ENCODE measurements at places on chromosomes 12 and 14. TPM values are rescaled to one million over a fixed set of nuclear protein-coding genes. Genes with fewer than 3 reads are reported as not detected.

DNA sequence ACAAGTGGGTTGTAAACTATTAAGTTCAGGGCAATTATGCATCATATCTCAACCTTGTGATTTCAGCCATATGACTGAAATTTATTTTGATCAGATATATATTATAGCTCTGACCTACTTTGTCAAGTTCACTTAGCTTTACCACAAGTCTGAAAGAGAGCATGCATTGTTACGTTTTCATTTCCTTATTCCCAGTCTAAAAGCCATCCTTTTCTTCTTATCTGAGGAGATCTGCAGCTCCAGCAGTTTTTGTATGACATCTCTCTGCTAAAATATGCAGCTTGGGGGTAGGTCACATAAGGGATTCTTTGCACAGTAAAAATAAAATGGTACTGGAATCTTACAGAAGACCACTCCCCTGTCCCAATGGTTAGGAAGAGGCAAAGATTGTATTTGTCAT lies 1682.8 kb upstream of the FLRT2 start:
- H3K4me1 ChIP-seq, result no peaks in the 10 kb centered on the region
- H3K36me3 ChIP-seq, result no peaks in the 10 kb centered on the region
- DNase-seq, result no peak

DNA sequence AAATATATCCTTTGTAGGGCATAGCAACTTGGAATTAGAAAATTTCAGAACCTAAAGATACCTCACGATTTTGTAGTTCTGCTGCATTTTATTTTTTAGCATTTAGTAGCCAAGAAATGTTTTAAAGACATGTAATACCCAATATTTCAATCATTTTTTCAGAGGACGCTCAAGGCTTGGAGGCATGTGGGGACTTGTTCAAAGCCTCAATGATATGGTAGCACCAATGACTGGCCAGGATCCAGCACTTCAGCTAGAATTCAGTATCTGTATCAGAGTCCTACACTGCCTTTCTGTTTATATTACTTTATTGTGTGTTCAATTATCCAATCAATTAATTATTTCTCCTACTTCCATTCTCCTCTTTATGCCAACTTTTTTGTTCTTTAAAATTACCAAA lies 154.8 kb upstream of the NEDD1 start:
- DNase-seq, result no peak
- no peaks in the 10 kb centered on the region for H3K4me1 ChIP-seq
- H3K27me3 ChIP-seq, result no peaks in the 10 kb centered on the region
- no peak overlapping the region for H3K27ac ChIP-seq
- no peak overlapping the region for H3K4me3 ChIP-seq
- no peaks in the 10 kb centered on the region for H3K36me3 ChIP-seq

GRCh38 chr12:75239987-75240386 lies 30.3 kb upstream of the KCNC2 start:
- no peaks in the 10 kb centered on the region for H3K36me3 ChIP-seq
- H3K4me3 ChIP-seq, result no peak overlapping the region
- H3K27ac ChIP-seq, result no peak overlapping the region
- H3K27me3 ChIP-seq, result no peaks in the 10 kb centered on the region
- H3K4me1 ChIP-seq, result no peaks in the 10 kb centered on the region

DNA sequence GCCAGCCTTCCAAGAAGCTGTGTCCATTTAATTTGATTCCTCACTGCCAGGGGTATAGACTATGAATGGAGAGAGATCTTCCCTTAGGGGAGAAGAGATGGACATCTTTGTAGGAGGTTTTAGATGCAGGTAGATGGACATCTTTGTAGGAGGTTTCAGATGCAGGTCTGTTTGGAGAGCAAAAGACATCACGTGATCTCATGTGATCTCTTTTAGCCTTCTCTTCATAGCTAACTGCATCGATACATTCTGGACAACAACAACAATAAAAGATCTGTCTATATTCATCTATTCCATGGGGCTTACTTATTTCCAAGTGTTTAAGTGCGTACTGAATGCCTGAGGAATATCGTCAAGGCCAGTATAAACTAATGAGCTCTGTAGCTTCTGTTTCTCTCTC lies 163.2 kb downstream of the PAX9 start:
- H3K4me1 ChIP-seq, result no peaks in the 10 kb centered on the region
- DNase-seq, result no peak
- no peak overlapping the region for H3K27ac ChIP-seq
- H3K4me3 ChIP-seq, result no peak overlapping the region
- peaks cover 9% of the 10 kb centered on the region for H3K27me3 ChIP-seq

DNA sequence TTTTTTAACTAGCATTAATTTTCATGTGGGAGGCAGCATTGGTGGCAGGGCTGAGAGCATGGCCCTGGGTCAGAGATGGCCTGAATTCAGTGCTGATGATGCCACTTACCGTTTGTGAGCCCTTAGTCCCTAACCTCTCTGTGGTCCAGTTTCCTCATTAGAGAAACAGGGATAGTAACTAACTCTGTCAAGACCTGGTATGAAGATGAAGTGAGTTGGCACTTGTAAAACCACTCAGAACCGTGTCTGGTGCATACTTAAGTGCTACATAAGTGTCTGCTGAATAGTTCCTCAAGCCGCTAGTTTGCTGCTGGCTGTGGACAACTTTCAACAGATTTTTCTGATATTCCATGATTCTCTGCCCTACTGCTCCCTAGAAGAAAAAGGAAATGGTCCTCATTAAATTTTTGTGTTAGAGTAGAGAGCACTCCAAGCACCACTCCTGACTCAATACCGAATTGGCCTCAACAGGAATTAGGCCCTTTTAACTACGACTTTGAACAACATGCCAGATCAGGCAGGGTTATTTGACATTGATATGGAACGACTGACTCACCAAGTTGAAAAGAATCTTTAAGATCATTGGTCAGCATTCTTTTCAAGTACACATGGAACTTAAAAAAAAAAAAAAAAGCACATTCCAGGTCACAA lies 250.2 kb downstream of the ANO2 start:
- no peaks in the 10 kb centered on the region for H3K4me1 ChIP-seq
- H3K4me3 ChIP-seq, result no peak overlapping the region
- H3K36me3 ChIP-seq, result no peaks in the 10 kb centered on the region
- peaks cover 3% of the 10 kb centered on the region for H3K27me3 ChIP-seq
- no peak for DNase-seq
- H3K27ac ChIP-seq, result no peak overlapping the region

DNA sequence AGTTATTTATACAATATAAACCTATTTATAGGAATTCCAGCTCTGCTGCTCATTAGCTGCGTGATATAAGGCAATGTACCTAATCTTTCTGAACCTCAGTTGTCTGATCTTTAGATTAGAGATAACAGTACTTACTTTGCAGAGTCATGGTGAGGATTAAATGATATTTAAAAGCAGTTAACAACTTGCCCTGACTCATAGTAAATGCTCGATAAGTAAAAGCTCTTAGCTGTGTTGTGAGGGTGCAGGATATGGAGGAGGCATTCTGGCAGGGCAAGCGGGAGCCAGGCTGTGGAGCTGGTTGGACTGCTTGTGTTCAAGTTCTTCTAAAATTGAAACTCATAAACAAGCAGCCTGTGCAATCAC lies 140.0 kb upstream of the PRICKLE1 start:
- H3K4me1 ChIP-seq, result peaks cover 6% of the 10 kb centered on the region
- no peaks in the 10 kb centered on the region for H3K36me3 ChIP-seq
- H3K27ac ChIP-seq, result peak overlapping the region; percentile 48

- H3K36me3 ChIP-seq, result no peaks in the 10 kb centered on the region
- no peak overlapping the region for H3K4me3 ChIP-seq
- H3K4me1 ChIP-seq, result peaks cover 14% of the 10 kb centered on the region
- H3K27me3 ChIP-seq, result no peaks in the 10 kb centered on the region
- DNase-seq, result no peak
Observed at GRCh38 chr12:2332947-2333346, 280.2 kb downstream of the CACNA1C start.

DNA sequence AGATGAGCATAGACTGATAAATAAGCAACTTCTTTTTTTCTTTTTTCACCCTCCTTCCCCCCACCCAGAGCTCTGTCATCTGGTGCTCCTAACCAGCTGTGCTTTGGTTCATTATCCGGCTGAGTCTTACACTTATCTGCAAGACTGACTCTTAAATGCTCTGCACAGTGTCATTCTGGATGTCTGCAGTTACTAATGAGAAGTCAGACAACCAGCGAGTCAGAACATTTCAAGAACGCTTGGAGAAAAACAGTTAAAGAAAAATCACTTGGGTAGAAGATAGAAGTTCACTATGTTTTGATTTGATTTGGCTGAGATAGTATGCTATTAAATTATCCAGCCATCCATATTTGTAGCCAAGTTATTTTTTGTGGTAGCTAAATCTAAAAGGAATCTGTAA lies 328.9 kb upstream of the PRICKLE1 start:
- H3K36me3 ChIP-seq, result no peaks in the 10 kb centered on the region
- no peaks in the 10 kb centered on the region for H3K27me3 ChIP-seq
- H3K4me3 ChIP-seq, result no peak overlapping the region
- DNase-seq, result no peak
- H3K27ac ChIP-seq, result no peak overlapping the region

DNA sequence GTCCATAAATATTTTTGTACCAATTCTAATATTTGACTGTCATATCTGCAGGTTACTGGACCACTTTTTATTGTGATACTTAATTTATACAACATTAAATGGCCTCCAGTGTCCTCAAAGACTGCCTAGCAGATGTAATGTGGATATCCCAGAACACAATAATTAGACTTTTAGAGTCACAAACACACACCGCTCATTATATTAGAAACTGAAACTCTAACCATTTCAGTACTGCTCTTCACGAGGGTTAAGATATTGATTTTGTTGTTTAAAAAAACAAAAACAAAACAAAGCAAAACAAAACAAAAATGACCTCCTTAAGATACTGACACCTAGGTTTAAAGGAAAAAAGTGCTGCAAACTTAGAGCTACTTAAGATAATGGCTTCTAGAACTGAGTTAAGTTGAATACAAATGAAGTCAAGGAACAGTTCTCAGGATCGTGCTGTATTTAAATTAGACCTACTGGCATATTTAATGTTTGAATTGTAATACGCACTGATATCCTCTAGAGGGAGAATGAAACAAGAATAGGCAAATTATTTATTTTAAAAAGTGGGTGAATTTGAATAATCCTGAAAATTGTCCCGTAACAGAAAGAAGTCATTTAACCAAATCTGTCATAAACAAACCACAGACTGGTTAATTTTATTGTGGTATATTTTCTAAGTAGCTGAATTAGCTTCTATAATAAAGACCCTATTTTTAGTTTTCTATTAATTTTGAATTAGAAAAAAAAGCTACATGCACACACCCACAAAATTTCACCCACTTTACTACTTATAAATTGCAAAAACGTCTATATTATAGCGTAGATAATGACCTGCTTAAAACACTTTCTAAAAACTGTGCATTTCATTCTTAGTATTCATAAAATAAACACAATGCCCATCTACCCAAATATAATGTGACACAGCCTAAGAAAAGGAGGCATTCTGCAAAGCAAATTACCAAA lies 395.2 kb upstream of the DCN start:
- DNase-seq, result no peak
- peak overlapping the region; percentile 26 for H3K4me3 ChIP-seq
- no peaks in the 10 kb centered on the region for H3K27me3 ChIP-seq
- no peak overlapping the region for H3K27ac ChIP-seq
- H3K36me3 ChIP-seq, result no peaks in the 10 kb centered on the region

GRCh38 chr14:64801800-64802199 lies 77.9 kb downstream of the SPTB start:
- H3K27ac ChIP-seq, result no peak overlapping the region
- H3K4me3 ChIP-seq, result no peak overlapping the region
- no peaks in the 10 kb centered on the region for H3K36me3 ChIP-seq
- DNase-seq, result no peak
- no peaks in the 10 kb centered on the region for H3K4me1 ChIP-seq

DNA sequence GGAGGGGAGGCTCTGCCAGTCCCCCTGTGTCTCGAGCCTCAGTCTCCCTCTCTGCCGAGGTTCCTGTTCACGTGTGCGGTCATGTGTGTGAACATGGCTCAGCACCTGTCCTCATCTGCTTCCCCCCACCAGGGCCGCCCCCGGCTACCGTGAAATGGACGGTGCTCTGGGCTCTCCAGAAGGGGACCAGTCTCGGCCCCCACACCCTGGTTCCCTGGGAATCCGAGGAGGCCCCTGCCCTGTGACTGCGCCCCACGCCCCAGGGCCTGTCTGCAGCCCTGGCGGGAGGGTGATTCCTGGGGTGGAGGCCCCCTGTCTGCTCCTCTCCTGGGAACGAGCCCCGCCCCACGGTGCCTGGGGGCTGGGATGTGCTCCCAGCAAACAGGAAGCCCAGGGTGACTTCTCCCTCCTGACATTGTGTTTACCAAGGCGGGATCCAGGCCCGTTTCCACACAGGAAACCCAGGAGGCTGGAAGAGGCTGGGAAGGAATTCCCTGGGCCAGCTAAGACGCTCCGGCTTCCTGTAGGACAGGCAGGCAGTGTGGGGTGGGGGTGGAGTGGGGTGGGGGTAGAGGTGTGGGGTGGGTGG lies 46.6 kb downstream of the KIF26A start:
- H3K36me3 ChIP-seq, result no peaks in the 10 kb centered on the region
- peaks cover 23% of the 10 kb centered on the region for H3K4me1 ChIP-seq
- no peak overlapping the region for H3K4me3 ChIP-seq
- H3K27ac ChIP-seq, result no peak overlapping the region

- H3K27ac ChIP-seq, result no peak overlapping the region
- H3K4me3 ChIP-seq, result no peak overlapping the region
- no peaks in the 10 kb centered on the region for H3K27me3 ChIP-seq
- no peaks in the 10 kb centered on the region for H3K36me3 ChIP-seq
Observed at GRCh38 chr12:6285532-6286306, 24.8 kb upstream of the PLEKHG6 start.

DNA sequence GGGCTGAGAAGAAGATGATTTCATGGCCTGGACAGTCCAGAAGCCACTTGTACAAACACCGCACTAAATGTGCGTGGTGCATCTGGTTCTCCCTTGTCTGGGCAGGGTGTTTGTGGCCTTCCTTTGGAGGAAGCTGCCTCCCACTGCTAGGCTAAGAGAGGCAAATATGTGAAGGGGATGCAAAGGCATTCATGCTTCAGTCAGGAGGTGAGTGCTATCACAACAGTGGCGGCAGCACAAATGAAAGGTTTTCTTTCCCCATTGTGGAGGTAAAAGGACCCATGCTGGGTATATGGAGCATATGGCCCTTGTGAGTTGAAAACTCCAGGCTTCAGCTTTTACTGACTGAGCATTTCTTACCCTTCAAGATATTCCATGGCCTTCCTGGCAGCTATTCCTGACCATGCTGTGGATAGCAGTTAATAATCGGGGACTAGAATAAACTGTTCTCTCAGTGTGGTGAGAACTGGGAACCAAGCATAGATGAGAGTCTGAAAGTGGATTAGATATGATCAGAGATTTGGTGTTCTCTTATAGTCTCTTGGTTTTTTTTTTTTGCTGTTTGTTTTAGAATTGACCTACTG lies 69.9 kb downstream of the MYRFL start:
- H3K36me3 ChIP-seq, result no peaks in the 10 kb centered on the region
- no peak for DNase-seq
- peaks cover 16% of the 10 kb centered on the region for H3K4me1 ChIP-seq
- no peaks in the 10 kb centered on the region for H3K27me3 ChIP-seq

The POTEG gene
- total RNA-seq, result not detected

The CHMP4A gene
- total RNA-seq, result 61.7 TPM

The TEX52 gene
- total RNA-seq, result not detected

The TIMM9 gene
- total RNA-seq, result 61.7 TPM

The WNT1 gene
- total RNA-seq, result not detected

The RND1 gene
- total RNA-seq, result 0.40 TPM

All from suprapubic skin (tissue), 4 donors.